ENCODE measurements at places on chromosomes 7 and 10.

DNA sequence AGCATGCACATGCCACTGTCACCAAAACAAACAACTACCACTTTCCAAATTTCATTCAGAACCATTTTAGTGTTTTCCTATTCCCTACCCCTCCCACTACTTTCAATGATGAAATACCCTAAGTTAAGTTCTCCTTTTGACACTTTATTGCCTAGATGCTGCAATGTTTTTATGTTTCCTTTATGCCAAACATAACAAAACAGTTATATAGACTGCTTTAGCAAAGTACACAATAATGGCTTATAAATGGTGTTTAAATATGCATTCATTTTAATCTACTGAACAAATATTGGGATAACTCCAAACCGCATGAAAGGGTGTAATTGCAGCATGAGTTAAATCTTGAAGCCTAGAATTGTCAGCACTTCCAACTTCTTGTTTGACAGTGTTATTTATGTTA is 69.2 kb downstream of the PHYHIPL start:
- DNase-seq, result no peak

DNA sequence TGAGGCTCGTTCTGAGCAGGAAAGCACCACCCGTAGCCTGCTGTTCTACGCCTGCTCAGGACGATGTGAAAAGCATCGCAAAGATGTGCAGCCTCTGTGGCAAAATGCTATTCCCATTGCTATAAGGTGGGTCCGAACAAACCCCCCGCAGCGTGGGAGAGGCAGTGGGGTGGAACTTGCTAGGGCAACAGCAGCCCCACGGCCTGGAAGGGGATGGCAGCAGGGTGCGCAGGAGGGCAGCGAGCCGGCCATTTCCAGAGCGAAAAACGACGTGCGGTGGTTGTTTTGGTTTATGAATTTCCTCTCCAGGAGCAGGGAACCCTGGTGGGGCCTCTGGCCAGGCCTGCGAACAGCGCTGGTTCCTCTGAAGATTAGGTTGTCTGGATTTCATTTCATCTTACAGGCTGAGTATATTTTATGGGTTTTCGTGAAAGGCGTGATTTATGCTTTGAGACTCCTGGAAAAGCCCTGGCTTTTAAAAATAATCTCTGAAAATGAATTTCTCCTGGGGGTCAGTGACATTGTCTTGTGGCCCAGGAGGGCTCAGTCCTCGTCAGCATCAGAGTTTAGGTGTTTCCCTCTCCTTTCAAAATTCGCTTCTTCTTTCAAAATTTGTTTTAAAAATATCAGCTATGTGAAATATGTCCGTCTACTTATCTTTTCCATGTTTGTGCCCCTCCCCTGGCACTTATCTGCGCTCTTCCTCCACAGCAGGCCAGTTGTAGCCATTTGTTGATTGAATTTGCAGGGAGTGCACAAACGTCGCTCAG is 42.3 kb upstream of the UBE3C start:
- no peak for DNase-seq

- DNase-seq, result no peak
Measured at GRCh38 chr10:52353960-52354394, 39.9 kb downstream of the DKK1 start.

DNA sequence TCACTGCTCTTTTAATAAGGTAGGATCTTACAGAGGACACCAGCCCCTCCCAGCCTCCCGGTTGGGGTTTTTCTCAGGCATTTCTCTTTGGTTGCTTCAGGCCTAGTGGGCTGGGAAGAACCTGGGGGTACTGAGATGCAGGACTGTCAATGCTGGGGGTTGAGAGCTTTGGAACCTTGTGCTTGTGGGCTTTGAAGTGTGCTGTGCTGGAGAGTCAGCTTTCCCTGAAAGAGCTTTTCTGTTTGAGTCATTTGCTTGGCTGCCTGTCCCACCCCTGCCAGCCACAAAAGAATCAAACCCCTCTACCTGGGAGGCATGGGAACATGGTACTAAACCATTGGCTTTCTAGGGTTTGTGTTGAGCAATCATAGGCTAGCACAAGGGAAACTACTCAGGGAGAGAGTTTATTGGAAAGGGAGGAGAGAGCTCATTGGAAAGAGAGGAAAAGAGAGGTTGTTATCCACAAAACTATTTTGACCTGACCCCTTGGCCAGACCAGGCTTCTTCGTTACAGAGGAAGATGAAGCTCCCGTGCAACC is 1.4 kb downstream of the SCD start:
- DNase-seq, result no peak

DNA sequence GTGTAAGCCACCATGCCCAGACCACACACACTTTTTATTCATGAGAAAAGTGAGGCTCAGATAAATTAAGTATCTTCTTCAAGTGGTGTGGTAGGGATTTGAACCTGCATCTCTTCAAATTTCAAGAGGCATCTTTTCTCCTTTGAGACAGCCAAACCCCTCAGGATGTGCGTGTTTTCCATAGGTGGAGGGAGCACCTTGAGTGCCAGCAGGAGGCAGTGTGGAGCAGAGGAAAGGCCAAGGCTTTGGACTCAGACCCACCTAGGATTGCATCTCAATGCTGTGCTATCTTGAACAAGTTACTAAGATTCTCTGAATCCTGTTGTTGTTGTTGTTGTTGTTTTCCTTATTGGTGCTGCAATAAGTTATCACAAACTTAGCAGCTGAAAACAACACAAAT is 40.2 kb upstream of the MYL10 start:
- DNase-seq, result peak; percentile 51

DNA sequence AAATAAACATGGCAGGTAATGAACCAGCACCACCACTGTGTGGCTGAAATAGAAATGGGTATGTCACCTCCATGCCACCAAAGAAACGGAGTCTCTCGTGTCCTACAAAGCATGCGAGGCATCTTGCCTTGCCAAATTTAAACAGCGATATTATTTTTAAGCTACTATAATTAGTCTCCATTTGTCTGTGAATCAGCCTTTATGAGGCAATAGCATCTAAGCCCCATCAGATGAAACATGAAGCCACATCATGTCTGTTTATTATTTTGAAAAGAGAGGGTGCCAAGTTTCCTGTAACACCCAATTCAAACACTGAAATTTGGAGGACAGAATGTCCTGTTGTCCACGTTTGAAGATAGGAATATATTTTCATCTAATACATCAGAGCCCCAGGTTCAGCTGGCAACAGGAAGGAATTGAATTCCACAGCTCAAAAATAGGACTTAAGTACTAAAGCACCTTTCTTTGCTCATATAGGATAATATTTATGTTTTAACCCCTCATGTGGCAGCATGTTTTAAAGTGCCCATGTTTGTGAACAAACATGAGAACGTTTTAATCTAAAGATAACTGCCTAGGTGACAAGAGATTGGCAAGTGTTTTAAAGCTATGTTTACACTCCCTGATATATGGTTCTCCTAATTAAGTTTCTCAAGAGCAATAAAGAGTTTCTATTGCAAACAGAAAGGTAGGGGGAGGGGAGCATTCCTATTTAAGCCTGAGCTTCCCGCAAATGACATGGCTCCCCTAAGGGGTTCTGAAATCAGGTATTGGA is 86.8 kb downstream of the SORBS1 start:
- peak; percentile 39 for DNase-seq
